Colonic mucosa (tissue), 4 donors: ENCODE measurements at places on chromosomes 6 and 20. TPM values are rescaled to one million over a fixed set of nuclear protein-coding genes. Genes with fewer than 3 reads are reported as not detected.

- no peak for DNase-seq
Measured at GRCh38 chr20:18527836-18528235, 20.1 kb downstream of the SEC23B start.

DNA sequence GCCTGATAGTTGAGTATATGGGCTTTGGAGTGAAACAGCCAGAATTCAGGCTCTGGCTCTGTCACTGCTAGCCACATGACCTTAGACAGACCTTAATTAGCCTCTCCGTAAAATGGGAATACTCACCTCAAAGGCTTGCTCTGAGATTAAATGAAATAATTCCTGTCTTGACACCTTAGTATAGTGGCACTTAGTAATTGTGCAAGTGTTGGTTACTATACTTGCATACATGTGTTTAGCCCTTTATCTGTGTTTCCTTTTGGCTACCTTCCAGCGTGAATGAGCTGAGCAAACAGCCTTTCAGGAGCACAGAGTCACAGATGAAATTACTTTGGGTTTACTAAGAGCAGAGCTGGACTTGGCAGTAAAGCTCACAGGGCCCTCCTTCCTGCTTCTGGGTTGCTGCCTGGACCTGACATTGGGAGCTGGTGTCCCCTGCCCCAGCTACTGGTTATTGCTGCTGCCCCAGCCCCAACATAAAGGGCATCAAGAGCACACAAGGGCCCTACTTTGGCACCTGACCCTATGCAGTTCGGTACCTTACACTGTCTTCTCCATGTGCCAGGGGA is 32.8 kb downstream of the CD164 start:
- peak; percentile 83 for DNase-seq

DNA sequence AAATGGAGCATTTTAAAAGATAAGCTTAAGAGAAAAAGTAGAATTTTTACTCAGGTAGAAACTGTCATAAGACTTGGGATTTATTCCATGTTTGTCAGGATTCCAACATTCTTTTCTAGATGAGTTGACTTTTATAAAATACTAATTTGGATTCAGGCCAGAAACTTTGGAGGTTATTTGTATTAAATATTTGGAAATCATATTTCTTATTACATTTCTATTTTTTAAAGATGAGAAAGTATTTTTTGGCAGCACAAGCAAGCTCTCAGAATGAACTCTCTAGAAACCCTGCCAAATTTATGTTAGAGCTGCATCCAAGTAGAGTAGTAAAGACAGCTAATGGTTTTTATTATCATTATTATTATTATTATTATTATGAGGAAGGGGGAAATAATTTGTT is 1014.9 kb upstream of the GJE1 start:
- DNase-seq: no peak

- DNase-seq: no peak
Measured at GRCh38 chr6:29442719-29443118, 3.6 kb downstream of the OR10C1 start.

- DNase-seq: no peak
Measured at GRCh38 chr6:131955876-131956275, 4.7 kb upstream of the CCN2 start.

FGD2 gene
- total RNA-seq: 3.6 TPM

CGA gene
- total RNA-seq: not detected

CFAP61 gene
- 0.32 TPM for total RNA-seq
